ENCODE measurements at places on chromosomes 7 and 10.

DNA sequence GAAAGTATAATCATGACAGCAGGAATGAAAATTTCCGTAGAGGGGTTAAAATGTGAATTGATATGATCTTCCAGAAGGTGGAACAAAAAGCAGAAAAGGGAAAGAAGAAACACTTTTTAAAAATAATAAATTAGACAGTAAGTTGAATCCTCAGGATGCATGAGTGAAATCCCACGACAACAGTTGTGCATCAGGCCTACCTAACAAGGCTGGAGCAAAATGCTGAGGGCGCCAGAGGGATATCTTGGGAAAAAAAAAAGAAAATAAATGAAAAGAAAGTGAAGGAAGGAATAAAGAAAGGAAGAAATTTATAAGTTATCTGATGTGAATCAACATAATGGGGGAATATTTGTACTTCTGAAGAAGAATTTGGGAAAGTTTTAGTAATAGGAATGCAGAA, 13.0 kb upstream of the HUS1 start:
- DNase-seq = no peak

- DNase-seq = peak; percentile 50
These were observed at the start of gene PTN for GRCh38 chr7:137343281-137343841. Gene PTN (minus strand): TSS chr7:137343733. CDS start chr7:137254973, 88,760 bp downstream.

GRCh38 chr7:158847451-158847866, 8.9 kb upstream of the DYNC2I1 start:
- DNase-seq = no peak

DNA sequence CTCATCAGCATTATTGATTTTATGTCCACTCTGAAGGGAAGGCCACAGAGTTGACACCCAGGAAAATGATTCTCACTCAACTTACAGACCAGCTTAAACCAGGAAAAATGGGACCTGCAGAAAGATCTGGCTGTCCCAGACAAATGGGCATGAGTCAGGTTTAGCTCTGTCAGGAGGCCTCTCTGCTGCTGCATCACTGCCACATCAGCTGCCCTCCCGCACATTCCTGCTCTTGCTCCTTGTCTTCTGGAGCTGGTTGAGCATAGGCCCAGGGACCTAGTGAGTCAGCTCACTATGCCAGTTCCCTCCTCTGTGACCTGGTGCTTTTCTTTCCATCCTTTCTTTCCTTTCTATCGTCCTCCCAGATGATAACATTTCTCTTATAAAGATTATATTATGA, 18.8 kb upstream of the SMNDC1 start:
- DNase-seq = no peak

DNA sequence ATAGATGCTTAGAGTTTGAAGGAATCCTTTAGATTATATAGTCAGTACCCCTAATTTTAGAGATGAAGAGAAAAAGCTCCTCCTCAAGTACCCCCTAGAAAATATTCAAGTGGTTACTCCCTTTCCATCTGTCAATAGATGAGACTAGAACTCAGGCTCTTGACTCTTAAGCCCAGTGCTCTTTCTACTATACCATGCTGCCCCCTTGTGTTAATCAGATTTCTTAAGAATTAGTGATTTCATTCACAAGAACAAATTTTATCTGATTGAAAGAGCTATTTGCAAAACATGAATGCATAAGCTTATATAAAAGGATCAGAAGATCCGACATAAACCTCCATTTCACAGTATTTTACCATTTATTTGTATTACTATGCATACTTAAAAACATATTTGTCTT, 179.3 kb downstream of the TFEC start:
- DNase-seq = peak; percentile 64

DNA sequence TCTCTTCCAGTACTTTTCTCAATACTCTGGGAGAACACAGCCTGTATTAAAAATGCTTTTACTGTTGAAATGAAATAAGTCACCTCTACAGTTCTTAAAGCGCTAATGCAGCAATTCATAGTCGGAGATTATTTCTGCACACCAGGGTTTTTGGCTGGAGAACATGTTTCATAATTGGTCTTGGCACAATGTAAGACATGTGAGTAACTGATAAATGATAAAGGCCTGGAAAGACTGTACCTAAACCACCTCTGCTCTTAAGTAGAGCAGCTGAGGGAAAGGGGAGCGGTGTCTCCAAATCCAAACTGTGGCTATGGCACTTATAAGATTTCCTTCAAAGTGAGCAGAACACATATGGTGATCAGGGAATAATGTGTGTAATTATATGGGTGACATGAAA, 390.3 kb upstream of the MBL2 start:
- DNase-seq = no peak

GRCh38 chr7:44898039-44898438, 12.7 kb upstream of the PURB start:
- DNase-seq = no peak

GRCh38 chr10:124522131-124522932, 60.7 kb downstream of the LHPP start:
- DNase-seq = no peak

GRCh38 chr10:71632896-71633600, 86.5 kb downstream of the C10orf105 start:
- peak; percentile 42 for DNase-seq

DNA sequence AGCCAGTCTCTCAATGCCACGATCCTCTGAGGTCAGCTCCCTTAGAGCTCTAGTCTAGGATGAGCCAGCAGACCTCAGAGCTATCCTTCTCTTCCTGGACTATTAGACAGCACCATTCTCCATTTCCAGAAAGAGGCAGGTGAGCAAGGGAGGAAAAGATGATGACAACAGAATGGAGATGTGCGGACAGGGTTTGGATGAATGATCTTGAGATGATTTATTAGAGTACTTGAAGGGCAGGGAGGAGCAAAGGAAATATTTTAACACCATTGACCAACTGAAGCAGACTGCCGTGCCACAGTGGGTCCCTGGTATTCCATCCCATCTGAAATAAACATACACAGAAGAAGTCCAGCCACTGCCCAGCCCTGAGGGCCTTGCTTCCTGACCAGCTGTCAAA, 94.3 kb downstream of the CFAP58 start:
- DNase-seq = no peak

- DNase-seq = no peak
These were observed 34.8 kb upstream of the OSBPL3 start for GRCh38 chr7:25014756-25015155.

GRCh38 chr10:32379318-32379949, 32.5 kb upstream of the EPC1 start:
- DNase-seq = peak; percentile 72

DNA sequence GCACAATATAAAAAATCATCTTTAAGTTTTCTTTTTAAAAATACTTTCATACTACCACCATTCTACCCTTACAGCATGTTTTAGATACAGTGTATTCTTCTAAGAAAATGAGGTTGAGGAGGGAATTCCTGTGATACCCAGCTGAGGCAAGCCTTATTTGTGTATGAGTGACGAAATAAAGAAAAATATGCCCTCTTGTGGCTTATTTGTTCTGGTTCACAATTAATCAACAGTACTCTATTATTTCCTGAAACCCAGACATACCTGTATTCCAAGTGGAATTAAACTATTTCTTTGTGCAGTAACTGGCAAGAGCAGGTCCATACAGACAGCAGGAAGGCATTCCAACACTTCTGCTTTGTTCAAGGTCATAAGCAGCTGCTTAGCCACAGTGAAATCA, 4.5 kb upstream of the SEMA3D start:
- DNase-seq = peak; percentile 56

GRCh38 chr10:92801978-92802872, 46.1 kb upstream of the EXOC6 start:
- DNase-seq = no peak

- DNase-seq = no peak
These were observed 323.3 kb upstream of the ZMIZ1 start for GRCh38 chr10:78745441-78745840.

DNA sequence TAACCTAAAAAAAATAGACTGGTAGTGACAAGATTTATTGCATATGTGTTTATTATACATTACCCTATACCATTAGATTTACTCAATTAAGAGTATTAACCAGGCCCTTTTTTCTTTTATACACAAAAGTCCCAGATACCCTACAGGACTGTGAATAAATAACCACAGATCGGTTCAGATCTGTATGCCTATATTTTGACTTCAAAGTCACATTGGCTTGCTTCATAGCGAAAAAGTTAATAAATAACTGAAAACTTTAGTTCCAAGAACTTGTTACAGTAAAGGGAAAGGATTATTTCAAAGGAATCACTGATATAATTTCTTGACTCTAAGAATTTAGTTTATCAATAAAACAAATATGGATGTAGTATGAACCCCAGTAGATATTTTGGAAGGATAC, 41.8 kb upstream of the FMC1 start:
- no peak for DNase-seq

DNA sequence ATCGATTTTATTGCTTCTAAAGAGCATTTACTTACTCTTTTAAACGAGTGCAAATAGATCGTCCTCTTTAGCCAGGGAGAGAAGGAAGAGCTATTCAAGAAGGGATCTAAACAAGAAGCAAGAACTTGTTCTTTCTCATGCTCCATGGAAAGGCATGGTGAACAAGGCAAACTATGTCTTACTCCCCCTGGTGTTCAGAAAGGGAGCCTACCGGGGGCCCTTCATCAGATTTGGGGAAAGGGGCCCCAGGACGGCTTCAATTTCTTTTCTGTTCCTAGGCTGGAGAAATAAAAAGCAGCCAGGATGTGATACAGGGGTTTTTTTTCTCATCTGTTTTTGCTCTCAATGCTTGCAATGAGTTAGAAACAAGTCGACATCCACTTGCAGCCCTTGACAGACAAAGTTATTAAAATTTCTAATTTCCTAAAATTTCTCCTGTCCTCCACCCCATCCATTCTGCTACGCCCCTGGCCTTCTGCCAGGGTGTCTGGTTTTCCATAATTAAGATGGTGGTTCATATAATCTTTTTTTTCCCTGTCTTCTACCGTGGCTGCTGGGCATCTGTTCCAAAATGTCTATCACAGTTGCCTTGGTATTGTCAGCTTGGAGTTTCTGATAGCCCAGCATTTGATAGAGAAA, 214.4 kb downstream of the CREB5 start:
- peak; percentile 20 for DNase-seq

GRCh38 chr7:23912065-23912464, 202.0 kb downstream of the STK31 start:
- DNase-seq = no peak

- DNase-seq = no peak
These were observed 235.2 kb downstream of the ZMYND11 start for GRCh38 chr10:370449-370825.

DNA sequence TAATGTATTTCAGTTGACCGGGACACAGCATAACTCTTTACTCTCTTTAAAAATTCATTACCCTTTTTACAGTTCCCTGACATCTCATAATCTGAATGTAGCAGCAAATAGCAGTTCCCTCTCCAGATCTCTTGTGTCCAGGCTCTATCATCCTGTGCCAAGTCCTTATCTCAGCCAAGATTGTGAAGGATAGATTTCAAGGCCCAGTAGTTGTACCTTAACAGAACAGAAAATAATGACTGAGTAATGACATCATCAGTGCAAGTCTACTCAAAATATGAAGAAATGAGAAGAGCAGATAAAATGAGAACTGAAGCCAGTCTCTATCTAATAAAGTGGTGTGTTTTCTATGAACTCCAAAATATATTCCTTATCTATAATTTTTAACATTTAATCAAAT, 92.6 kb downstream of the TFEC start:
- no peak for DNase-seq

- no peak for DNase-seq
These were observed 43.4 kb upstream of the PDLIM1 start for GRCh38 chr10:95333997-95334804.

GRCh38 chr7:120856621-120857352, 1.2 kb downstream of the TSPAN12 start:
- peak; percentile 60 for DNase-seq

DNA sequence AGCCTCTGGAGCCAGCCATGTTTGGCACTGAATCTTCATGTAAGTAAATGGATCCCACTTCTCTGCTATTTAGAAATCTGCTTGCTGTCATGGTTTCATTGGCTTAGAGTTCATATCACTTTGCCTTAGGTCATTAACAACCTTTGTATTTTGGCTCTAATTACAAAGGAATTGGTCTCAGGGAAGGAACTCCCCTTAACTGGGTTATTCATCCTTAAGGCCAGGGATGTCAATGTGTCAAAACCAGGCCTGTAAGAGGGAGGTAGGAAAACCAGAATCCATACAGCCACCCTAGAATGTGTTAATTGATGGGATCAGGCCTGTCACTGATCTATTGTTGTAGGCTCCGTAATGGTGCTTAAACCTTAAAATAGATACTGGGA, 67.3 kb downstream of the ST7 start:
- DNase-seq = peak; percentile 51

DNA sequence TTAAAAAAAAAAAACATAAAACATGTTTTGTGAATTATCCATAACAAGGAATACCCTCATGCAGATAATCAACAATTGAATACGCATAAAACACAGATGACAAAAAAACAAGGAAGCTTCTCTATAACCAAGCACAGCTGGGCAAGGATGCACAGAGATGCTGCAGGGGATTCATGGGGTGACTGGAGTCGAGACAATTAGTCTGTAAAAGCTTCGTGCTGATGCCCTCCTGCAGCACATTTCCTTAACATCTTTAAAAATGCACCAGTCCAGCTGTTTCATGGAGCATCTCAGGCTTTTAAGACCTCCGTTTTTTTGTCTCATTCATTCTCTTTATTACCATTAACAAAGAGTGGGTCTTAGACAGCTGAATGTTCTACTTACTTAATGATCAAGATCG, 794.0 kb upstream of the C7orf33 start:
- DNase-seq = no peak

- no peak for DNase-seq
These were observed 150.6 kb upstream of the TMEM72 start for GRCh38 chr10:44760513-44760912.

GRCh38 chr7:91455411-91455810, 191.2 kb downstream of the FZD1 start:
- no peak for DNase-seq

DNA sequence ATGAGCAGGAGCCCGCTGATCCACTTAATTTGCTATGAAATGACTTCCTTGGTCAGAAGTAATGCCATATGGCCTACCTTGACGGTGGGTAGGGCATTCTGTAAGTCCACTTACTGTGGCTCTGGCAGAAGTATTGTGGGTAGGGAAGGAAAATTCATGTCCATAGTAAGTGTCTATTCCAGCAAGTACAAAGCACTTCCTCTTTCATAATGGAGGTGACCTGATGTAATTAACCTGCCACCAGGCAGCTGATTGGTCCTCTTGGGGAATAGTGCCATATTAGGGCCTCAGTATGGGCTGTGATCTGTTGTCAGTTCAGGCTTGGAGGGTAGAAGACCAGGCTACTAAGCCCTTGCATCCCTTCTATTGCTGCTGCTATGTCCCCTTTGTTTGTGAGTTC, 103.9 kb downstream of the SLC37A3 start:
- DNase-seq = no peak

DNA sequence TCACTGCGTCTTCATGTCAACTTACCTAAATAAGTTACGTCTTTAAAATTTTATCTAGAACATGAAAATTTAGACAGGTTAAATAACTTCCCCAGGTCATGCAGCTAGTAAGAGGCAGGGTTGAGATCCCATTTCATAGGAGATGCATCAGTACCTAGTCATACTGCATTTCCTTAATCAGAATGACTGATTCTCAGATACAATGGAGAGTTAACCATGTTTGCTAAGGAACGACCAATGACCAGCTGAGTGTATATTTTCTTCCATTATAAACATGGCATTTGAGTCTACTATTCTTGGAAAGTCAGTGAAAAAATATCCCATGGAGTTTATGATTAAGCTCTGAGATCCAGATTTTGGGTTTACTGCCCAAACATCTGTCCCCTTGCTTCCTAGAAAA, 39.6 kb downstream of the ENTPD1 start:
- DNase-seq = no peak

GRCh38 chr10:7625836-7626235, 40.9 kb downstream of the ITIH5 start:
- no peak for DNase-seq

GRCh38 chr10:110105873-110106272, 98.1 kb downstream of the ADD3 start:
- no peak for DNase-seq
